ELR (cell line): ENCODE measurements at places on chromosomes 13 and 19.

GRCh38 chr13:110799246-110800236 is 86.0 kb downstream of the ING1 start:
- DNase-seq = peak; percentile 33

GRCh38 chr19:44112802-44113137 is 429 bp upstream of the ZNF225 start:
- no peak for DNase-seq

GRCh38 chr13:23159205-23159759 is 21.5 kb upstream of the SGCG start:
- DNase-seq = peak; percentile 22

GRCh38 chr19:7744871-7745650 is 2.3 kb downstream of the CD209 start:
- DNase-seq = no peak

GRCh38 chr13:21579754-21580316 is 24.1 kb downstream of the MICU2 start:
- DNase-seq = peak; percentile 49

- DNase-seq = peak; percentile 72
These were observed 389.3 kb upstream of the PCDH9 start for GRCh38 chr13:67619351-67619994.

GRCh38 chr13:79673310-79673992 is 192.5 kb downstream of the NDFIP2 start:
- no peak for DNase-seq
